Jurkat, Clone E6-1 (cell line): ENCODE measurements at places on chromosomes 4 and X.

DNA sequence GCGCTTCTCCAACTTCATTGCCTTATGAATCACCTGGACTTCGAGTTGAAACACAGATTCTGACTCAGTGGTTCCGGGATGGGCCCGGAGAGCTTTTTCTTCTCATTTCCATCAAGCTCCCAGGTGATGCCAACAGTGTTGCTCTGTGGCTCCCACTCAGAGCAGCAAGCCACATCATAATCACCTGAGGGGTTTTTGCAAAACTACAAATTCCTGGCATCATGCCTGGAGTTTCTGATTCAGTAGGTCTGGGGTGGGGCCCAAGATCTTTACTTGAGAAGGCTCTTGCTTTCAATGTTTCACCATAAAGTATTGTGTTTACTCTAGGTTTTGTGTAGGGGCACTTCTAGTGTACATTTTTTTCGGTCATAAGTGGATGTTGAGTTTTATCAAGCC, 7.0 kb downstream of the MTM1 start:
- no peak for DNase-seq

DNA sequence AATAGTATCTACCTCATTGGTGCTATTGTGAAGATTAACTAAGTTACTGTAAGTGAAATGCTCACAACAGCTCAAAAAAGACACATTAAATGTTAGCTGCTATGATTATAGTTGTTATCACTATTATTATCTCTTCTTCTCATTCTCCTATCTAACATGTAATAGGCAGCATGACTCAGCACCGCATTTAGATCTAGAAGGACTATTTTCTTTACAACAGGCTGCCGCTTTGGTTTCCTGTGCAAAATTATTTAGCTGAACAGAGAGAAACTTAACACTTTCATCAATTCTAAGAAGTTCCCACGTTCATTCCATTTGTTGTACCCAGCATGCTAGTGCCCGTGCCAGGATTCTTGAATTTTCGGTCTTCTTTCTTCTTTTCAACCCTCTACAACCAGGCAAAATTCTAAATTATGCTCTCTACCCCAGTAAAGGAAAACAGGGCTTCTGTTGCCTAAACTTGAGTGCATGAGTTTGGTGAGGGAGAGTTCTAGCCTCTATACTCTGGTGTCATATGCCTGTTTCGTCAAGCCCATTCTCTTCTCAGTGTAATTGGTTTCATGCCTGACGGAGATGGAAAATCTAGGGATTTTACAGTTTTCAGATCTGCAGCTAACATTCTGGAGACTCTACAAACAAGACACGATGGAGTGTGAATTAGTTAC, 378.9 kb downstream of the PPP1R2C start:
- DNase-seq: peak; percentile 36

- DNase-seq: no peak
These were observed 969.6 kb downstream of the STIM2 start for GRCh38 chr4:27830251-27830650.

- no peak for DNase-seq
These were observed 12.7 kb upstream of the SPCS3 start for GRCh38 chr4:176306837-176307665.

GRCh38 chrX:29580560-29580959, 634.8 kb upstream of the MAGEB2 start:
- DNase-seq: no peak
